Bronchial epithelial cell (primary cell): ENCODE measurements at places on chromosomes 4 and X.
A peak's percentile ranks its signal among the peaks of the same experiment; 100 is the strongest.

DNA sequence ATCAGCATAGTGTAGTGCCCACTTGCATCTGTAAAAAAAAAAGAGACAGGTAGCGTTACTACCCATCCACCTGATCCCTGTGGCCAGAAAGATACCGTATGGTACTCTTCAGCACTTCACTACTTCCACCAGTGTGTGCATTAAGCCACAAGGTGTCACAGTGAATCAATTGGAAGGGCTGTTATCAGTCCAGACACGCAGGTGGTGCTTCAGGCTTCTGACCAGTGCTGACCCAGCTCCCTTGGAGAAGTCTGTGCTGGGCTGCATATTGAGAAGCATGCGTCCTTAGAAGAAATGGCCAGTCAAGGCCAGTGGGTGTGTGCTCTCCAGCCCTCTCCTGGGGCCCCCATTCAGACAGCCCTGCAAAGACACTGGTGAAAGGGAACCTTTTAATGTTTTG, 10.6 kb downstream of the LDB2 start:
- no peak for DNase-seq

DNA sequence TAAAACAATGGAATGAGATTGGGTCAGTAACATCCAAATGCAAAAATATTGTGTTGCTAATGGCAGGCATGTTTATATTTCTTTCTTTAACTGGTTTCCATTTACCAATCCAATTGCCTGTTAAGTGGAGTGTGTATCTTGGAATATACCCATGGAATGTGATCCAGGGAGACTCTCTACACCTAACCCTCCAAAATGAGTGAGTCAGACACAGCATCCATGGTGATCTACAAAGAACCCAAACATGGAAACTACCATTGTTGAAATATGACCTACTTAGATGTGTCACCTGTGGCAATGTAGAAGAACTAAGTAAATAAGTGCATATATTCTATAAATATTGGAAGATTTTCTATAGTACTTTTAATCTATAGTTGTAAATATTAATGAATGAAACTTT, 110.3 kb downstream of the AREG start:
- DNase-seq = peak; percentile 93

- no peak for DNase-seq
Observed at GRCh38 chrX:67613996-67614395, 70.2 kb downstream of the AR start.

DNA sequence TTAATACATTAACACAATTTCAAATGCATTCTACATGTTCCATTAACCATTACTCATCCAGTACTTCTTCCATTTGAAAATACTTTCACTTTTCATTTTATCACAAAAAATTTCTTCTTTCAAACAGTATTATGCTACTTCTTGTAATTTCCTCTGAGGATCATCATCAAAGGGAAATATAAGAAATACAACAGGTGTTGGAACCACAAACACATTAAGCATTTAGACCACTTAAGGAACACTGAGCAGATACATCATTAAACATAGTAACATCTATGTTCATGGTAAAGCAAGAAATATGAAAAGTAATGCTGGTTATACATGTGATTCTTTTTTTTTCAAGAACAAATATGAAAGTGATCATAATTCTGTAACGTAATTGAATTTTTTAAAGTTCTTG, 2207.0 kb downstream of the ARAP2 start:
- DNase-seq = no peak

DNA sequence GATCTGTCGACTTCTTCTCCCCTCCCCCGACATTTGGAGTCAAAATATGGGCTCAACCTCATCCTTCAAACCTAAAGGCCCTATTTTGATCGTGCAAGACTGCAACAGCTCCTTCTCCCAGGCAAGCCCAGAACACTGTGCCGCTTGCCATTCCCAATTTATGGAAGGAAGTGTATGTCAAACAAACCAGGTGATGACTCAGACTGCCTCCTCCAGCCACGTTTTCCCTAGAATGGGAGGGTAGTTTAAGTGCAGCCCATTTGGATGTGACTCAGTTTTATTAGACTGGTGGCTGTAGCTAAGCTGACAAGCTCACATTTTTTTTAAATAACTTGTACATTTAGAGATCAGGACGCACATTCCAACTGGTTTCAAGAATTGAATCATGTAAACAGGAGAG, 570.4 kb upstream of the DIPK2B start:
- DNase-seq = peak; percentile 91

- DNase-seq = no peak
Observed at GRCh38 chrX:130793975-130794374, 109.0 kb downstream of the ENOX2 start.
